Brain microvascular endothelial cell (primary cell): ENCODE measurements at places on chromosomes 1 and 21.

DNA sequence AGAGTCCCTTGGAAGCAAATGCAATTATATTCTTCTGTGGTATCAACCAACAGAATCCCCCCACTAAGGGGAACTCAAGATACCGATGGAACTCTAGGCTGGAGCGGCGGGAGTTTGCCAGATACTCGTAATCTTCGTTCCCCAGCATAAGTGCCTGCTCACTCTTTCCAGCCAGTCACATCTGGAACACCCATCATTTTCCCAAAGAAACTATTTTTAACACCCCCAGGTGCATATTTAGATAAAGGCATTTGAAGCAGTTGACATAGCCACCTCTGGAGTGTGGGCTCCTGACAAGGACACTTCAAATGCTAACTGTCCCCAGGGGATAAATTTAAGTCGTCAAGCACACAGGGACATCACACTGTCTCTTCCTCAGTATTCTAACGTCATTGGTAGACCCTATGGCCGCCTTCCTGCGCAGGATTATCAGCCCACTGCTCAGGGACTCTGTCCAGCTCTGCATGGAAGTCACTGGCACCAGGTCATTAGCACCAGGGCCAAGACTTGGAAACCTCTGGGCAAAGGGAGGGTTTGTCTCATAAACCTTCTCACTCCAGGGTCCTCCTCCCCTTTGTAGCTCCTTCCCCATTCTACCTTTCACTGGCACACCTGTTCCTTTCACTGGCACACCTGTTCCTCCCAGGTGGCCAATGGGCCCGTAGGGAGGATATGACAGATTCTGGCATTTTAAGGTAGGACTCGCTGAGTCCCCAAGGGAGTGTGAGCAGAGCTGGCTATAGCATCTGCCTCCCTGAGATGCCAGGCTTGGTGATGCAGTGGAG, 48.8 kb downstream of the H3-3A start:
- no peak for DNase-seq

DNA sequence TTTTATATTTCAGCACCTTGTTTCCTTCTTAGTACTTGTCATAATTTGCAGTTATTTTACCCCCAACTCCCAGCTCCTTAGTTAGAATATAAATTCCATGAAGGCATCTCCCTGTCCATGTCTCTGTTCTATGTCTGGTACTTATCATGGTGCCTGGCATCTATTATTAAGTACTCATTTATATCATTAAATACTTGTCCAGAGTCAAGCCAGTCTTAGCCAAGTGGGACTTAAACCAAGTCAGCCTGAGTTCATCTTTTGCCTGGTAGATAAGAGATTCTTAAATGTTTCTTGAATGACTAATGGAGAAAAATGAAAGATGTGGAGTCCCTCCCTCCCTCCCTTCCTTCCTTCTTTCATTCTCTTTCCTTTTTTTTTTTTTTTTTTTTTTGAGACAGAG, 9.4 kb downstream of the SLC25A44 start:
- DNase-seq, result peak; percentile 51

DNA sequence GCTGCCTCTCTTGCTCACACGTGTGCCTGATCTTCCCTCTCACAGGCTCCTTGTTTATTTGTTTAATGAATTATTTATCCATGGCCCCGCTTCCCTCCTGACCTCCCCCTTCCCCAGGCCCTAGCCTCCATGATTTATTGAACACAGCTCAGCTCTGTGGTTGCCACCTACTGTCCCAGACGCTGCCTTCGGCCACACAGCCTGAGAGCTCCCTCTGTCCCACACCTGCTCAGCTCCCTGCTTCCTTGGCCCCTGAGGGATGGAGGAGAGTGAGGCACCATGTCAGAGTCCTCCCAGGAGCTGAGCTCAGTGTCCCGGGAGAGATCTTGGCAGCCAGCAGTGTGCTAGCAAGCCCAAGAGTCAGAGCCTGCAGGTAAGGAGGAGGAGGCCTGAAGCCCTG, 3.1 kb upstream of the EFNA3 start:
- DNase-seq, result no peak

- peak; percentile 47 for DNase-seq
These were observed 423.9 kb downstream of the PTBP2 start for GRCh38 chr1:97145321-97145956.

DNA sequence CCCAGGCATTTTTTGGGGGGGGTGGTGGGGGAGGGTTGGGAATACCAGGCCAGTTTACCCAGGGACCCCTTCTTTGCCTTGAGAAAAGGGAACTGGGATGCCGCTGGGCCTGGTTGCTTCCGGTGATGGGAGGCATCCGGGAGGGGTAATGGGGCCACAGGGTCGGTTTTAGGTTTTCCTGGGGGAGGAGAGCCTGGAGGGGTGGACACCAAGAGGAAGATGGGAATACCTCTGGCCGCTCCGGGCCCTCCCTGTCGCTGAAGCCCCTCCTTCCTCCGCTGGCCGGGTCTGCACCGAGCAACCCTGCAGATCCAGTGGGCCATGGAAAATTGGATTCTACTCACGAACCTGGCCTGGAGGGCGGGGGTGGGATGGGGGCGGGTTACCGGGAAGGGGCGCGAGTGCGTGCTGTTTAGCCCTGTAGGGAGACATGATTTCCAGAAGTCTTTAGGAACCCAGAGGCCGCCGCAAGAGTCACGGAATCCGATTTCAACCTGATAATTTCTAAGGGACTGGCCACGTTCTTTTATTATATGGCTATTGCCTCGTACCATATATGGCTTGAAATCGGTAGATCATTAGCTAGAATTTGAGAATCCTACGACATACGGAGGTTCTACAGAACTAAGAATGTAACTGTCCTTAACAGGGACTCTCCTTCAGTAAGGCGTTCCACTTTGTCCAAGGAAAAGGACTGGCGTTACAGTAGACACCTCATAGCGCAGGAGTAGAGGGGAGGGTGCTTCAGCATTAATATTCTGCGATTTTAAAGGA, 749 bp downstream of the AKIRIN1 start:
- DNase-seq, result peak; percentile 25

DNA sequence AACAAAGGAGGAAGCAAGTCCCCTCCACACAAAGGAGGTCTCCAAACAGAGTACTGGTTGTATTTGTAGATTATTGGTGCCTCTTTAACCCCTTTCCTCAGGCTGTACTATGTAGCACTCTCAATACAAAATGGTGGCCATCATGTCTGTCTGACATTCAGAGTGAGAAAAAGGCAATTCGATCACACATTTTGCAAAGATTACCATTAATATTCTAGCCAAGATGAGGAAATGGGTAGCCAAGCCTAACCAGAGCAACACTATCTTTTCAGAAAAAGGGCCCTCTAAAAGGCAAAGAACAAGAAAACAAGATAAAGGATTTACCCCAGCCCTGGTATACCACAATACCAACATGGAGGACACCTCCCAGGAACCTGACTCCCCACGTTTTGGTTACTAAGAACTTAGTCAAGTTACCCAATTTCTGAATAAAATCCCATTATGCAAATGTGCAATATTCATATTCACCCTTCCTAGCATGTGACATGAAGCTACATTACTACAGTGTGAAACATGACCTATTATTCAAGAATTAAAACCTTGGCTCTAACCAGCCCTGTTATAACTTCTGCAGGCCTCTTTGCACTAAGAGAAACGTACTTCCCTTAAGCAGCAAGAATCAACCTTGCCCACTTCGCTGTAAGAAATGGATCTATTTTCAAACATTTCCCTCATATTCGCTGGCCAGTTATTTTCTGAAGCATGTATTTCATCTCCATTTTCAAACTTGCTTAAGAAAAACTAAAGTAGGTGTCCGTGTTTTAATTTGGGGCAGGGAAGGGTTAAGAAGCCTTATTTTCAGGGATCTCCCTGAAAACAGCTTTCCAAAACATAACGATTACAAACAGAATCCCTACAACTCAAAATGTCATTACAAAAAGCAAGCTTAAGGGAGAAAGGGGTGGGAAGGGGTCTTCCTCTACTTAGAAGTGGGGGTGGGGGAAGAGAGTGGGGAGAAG, 2.1 kb downstream of the KDM5B start:
- no peak for DNase-seq

GRCh38 chr1:231334079-231334666, 3.5 kb downstream of the EXOC8 start:
- DNase-seq, result no peak

DNA sequence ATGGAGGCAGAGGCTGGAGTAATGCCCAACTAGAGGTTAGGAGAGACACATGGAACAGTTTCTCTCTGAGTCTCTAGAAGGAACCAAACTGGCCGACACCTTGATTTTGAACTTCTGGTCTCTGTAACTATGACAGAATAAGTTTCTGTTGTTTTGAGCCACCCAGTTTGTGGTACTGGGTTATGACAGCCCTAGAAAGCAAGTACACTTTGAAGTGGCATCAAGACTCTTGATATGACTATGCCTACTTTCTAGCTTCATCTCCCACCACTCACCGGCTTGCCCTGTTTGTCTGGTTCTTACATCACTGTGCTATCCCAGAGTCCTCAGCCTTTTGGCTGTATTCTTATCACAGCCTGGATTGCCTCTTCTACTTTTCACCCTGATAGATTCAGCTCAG, 230.3 kb upstream of the USP24 start:
- DNase-seq, result no peak
